Adrenal gland (tissue), 19 donors: ENCODE measurements at places on chromosomes 7 and 10. TPM values are rescaled to one million over a fixed set of nuclear protein-coding genes. Genes with fewer than 3 reads are reported as not detected.

GPR85 gene
- 1.1 TPM for total RNA-seq

LEP gene
- not detected for total RNA-seq

CHAT gene
- not detected for total RNA-seq

GDF10 gene
- total RNA-seq = not detected

ANXA11 gene
- total RNA-seq = 99.5 TPM

MYH16 gene
- 0.28 TPM for total RNA-seq

OR13A1 gene
- total RNA-seq = not detected

CLCN1 gene
- total RNA-seq = not detected

ARMC3 gene
- not detected for total RNA-seq

INHBA gene
- 1.4 TPM for total RNA-seq

GIMAP5 gene
- 65.0 TPM for total RNA-seq

HDAC9 gene
- total RNA-seq = 17.5 TPM

FAS gene
- 9.8 TPM for total RNA-seq

NUTM2E gene
- total RNA-seq = not detected

IFIT2 gene
- 10.3 TPM for total RNA-seq

ADIRF gene
- 29.1 TPM for total RNA-seq

LRRC17 gene
- total RNA-seq = 1.5 TPM

UNCX gene
- not detected for total RNA-seq

XRCC2 gene
- total RNA-seq = 0.49 TPM

GOLGA7B gene
- total RNA-seq = 0.09 TPM

ACSM6 gene
- total RNA-seq = not detected

PRKCQ gene
- total RNA-seq = 0.39 TPM

BCAP29 gene
- 158 TPM for total RNA-seq

ABCC2 gene
- 0.94 TPM for total RNA-seq

PTPN12 gene
- 52.3 TPM for total RNA-seq

GSTO2 gene
- 3.7 TPM for total RNA-seq

CALHM3 gene
- not detected for total RNA-seq

MMD2 gene
- total RNA-seq = not detected

MACC1 gene
- total RNA-seq = 1.6 TPM

SFTPD gene
- 0.72 TPM for total RNA-seq

GPRIN2 gene
- not detected for total RNA-seq

ANKRD61 gene
- total RNA-seq = not detected

MBL2 gene
- total RNA-seq = 3.7 TPM

PLA2G12B gene
- total RNA-seq = not detected

TMEM176A gene
- total RNA-seq = 17.0 TPM

C10orf62 gene
- 2.3 TPM for total RNA-seq

RBP4 gene
- total RNA-seq = 11.4 TPM

GTF2IRD2 gene
- total RNA-seq = 10.5 TPM

INMT gene
- 321 TPM for total RNA-seq

C7orf57 gene
- not detected for total RNA-seq

EBLN1 gene
- not detected for total RNA-seq

SORCS1 gene
- 0.18 TPM for total RNA-seq

AKR1C8 gene
- total RNA-seq = not detected
